ENCODE measurements at places on chromosomes 5 and 9.

GRCh38 chr9:126326228-126327005, at the start of gene MVB12B:
Gene MVB12B (plus strand): TSS chr9:126326829. CDS start chr9:126326930, 101 bp downstream.
- DNase-seq: peak; percentile 40

GRCh38 chr5:151257731-151258181, 4.8 kb downstream of the GM2A start:
- DNase-seq: no peak

GRCh38 chr5:143174714-143175398, 228.6 kb downstream of the NR3C1 start:
- no peak for DNase-seq

- DNase-seq: no peak
These were observed 55.1 kb downstream of the CSNK1A1 start for GRCh38 chr5:149496166-149496565.

GRCh38 chr9:15873573-15874177, 320.8 kb downstream of the CCDC171 start:
- DNase-seq: peak; percentile 58

- no peak for DNase-seq
These were observed 239.7 kb downstream of the MEF2C start for GRCh38 chr5:88643315-88643714.

- no peak for DNase-seq
These were observed 511.8 kb downstream of the ELAVL2 start for GRCh38 chr9:23314247-23314646.

- DNase-seq: no peak
These were observed 44.4 kb upstream of the ELOVL7 start for GRCh38 chr5:60888359-60889061.

GRCh38 chr5:179870403-179870903, 11.8 kb upstream of the MRNIP start:
- DNase-seq: no peak

DNA sequence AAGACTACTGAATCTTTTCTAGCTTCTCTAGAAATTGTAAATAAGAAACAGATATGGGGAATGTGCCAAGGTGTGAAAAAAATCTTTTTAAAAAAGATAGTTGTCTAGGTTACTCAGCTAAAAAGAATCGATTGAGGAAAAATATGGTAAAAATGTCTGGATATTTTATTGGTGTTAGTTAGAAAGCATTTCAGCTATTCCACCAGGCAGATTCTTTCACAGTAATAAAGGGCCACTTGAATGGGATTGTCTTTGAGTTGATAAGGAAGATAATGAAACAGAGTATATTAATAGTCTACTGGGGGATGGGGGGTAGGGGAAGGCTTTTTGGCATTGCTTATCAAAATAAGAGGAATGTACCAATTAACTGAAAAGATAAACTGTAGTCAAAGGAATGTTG, 51.9 kb downstream of the SLIT3 start:
- no peak for DNase-seq

DNA sequence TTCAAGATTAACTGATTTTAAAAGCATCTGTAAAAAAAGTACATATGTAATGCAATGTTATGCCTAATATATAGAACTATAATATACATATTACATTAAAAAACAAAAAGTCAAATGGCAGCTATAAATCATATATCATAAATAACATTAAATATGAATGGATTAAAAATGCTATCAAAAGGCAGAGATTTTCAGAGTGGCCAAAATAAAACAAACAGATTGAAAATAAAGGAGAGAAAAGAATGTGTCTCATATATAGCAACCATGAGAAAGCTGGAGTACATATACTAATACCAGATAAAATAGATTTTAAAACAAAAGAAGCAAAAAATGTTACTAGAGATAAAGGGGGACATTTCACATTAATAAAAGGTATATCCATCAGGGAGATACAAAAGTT, 38.5 kb downstream of the S1PR3 start:
- DNase-seq: no peak

GRCh38 chr9:130835441-130836298, 616 bp downstream of the ABL1 start:
- DNase-seq: peak; percentile 38

- DNase-seq: no peak
These were observed 27.2 kb downstream of the SLC35A4 start for GRCh38 chr5:140591747-140592372.

- DNase-seq: no peak
These were observed 647.0 kb downstream of the EFNA5 start for GRCh38 chr5:107023732-107024131.

GRCh38 chr5:14929293-14930065, 57.9 kb upstream of the ANKH start:
- no peak for DNase-seq

DNA sequence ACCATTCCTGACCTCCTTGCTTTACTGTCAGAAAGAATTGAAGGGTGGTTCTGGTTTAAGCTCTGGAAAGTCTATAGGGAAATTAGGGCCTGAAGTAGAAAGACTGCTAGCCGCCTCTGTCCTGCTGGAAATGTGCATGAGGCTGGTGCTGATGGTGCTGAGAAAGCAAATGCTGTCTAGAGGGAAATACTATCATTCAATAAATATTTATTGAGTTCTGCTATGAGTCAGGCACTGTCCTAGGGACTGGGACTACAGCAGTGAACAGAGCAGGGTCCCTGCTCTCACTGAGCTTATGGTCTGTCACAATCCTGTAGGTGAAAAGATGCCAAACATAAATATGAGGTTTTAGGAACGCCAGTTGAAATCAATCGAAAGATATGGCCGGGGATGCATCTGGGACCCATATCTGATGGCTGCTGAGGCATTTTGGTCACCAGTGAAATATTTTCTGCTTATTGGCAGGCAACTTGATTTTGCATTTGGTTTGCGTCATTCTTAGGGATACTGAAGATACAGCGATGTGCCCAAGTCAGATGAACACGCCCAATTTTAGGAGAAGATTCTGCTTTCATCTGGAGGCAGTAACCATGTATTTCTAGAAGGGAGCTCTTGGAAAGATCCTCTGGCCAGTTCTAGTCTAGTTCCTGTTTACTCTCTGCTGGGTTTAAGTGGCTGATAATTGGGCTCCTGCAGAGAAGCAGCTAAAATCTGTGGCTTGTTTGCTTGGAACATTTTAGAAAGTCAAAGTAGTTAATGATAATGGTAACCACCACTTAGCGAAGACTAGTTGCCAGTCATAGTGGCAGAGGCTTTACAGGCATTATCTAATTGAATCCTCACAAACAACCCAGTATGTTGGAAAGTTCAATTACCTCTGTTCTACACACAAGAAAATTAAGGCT, 73.3 kb downstream of the INSYN2B start:
- DNase-seq: peak; percentile 60

DNA sequence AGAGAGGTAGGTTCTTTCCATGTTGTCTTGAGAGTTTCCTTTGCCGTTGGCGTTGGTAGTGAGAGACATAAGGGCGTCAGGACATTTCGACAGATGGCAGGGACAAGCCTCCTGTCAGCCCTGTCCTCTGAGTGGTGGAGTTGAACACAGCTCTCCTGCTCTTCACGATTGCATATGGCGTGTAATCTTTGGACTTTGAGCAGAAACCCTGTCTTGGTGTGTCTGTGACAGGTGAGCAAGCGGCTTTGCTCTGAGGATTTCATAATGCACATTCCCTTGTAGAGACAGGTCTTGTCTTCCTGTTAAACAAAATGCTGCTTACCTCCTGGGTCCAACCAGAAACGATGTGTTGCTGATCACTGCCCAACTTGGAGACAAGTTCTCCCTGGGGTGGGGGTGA, 146.5 kb downstream of the NXNL2 start:
- DNase-seq: no peak

Data from NCI-H345 (cell line).